NCI-H1930 (cell line): ENCODE measurements at places on chromosomes 13 and 19.

DNA sequence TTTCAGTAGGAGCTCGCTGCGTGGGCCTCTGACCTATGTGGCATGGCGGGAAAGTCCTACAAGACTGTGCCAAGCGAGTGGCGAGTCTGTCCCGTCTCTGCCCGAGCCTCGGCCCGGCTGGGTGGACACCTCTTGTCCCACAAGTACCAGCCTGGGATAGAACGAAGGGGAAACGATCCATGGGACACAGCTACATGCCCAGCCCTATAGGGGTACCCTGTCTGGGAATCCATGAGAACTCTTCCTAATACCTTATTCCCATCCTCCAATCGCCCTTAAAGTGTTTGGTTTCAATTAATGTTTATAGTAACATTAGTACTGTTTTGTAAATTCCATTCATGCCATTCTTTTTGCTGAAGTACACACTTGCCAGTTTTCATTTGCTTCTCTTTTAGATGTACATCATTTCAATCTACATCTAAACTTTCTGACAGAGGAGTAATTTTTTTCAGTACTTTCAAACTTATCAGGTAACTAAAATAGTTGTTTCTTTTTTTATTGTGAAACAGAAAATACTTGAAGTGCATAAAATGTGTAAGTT lies 667 bp upstream of the ZNF790 start:
- no peak for DNase-seq

- no peak for DNase-seq
Observed at GRCh38 chr13:93304134-93304533, 77.5 kb downstream of the GPC6 start.

DNA sequence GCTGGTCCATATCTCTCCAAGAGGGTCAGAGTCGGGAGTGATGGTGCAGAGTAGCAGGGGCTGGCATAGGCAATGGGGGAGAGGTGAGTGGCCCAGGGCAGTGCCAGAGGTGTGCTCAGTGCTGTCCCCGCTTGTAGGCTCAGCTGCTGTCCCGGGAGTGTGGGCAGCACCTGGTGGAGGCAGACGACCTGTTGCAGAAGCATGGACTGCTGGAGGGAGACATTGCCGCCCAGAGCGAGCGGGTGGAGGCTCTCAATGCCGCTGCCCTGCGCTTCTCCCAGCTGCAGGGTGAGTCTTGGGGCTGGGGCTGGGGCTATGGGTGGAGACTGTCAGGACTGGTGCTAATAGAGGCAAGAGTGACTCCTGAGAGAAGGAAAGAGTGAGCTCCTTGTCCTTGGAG lies 39.3 kb downstream of the SPTBN4 start:
- DNase-seq, result no peak

DNA sequence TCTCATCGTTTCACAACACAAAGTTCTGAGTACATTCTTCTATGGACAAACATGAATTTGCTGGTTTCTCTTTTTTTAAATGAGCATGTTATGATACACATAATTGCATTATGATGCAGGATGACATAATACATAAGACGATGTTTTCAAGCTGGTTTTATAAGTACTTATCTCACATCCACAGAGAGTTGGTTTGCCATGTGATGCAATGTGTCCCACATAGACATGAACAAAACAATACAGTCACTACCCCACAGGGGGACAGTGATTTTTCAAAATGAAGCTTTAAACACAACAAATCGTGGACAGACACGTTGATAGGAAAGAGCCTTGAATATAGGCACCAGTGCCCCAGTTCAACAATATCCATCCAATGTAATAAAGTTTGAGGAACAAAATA lies 447.1 kb downstream of the KLF12 start:
- no peak for DNase-seq

DNA sequence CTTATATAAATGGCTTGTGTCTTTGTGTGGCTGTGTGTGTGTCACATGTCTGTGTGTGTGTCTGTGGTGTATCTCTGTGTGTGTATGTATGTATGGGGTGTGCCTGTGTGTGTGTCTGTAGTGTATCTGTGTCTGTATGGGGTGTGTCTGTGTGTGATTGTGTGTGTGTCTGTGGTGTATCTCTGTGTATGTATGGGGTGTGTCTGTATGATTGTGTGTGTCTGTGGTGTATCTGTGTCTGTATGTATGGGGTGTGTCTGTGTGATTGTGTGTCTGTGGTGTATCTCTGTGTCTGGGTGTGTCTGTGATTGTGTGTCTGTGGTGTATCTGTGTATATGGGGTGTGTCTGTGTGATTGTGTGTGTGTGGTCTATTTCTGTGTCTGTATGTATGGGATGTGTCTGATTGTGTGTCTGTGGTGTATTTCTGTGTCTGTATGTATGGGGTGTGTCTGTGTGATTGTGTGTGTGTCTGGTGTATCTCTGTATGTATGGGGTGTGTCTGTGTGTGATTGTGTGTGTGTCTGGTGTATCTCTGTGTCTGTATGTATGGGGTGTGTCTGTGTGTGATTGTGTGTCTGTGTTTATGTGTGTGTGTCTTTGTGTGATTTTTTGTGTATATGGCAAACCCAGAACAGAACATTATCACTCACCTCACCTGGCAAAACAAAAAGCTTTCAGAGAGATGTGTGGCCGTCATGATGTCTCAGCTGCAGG lies 56.1 kb upstream of the MCF2L start:
- DNase-seq, result no peak

DNA sequence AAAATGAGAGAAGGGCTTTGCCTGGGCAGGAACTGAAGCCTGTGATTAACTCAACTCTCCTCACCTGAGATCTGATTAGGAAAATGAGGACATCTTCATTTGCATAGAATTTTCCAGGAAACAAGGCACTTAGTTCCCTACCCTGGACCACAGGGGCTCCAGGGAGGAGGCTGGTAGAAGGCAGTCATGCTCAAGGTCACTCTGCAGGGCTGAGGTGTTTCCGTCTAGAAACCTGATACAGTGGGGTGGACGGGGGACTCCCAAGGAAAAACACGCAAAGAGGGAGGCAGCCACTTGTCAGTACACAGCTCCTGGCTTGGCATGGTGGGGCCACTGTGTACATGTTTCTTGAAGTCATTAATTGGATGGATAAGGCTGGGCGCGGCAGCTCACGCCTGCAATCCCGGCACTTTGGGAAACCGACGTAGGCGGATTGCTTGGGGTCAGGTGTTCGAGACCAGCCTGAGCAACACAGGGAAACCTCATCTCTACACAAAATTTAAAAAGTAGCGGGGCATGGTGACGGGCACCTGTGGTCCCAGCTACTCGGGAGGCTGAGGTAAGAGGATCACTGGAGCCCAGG lies 6.0 kb downstream of the KLK14 start:
- DNase-seq, result no peak

- no peak for DNase-seq
Observed at GRCh38 chr13:48500652-48501197, 32.2 kb downstream of the RCBTB2 start.

DNA sequence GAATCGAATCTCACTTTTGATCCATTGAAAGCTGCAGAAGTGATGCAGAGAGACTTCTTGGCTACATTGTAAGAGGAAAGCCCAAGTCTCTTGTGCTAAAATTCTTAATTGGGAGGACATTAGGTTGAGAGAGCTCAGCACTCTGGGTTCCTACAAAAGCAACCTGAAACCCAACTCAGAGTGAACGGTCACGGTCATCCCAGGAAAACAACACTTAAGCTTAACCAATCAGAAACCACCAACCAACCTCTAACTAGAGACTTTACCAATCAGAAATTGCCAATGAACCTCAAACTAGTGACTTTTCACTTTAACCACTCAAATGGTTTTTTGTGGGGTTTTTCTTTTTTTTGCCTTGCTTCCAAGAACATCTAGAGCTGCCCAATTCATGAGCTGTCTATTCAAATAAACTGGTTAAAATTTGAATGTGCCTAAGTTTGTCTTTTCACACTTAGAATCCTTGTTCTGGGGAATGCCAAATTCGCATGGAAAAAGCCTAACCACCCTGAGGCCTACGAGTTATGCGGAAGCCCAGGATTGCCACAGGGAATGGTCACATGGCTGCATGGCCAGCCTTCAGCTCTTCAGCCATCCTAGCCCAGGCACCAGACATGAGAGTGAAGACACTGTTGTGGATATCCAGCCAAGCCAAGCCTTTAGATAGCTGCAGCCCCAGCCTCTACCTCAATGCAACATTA lies 17.8 kb upstream of the CLN5 start:
- DNase-seq, result no peak

DNA sequence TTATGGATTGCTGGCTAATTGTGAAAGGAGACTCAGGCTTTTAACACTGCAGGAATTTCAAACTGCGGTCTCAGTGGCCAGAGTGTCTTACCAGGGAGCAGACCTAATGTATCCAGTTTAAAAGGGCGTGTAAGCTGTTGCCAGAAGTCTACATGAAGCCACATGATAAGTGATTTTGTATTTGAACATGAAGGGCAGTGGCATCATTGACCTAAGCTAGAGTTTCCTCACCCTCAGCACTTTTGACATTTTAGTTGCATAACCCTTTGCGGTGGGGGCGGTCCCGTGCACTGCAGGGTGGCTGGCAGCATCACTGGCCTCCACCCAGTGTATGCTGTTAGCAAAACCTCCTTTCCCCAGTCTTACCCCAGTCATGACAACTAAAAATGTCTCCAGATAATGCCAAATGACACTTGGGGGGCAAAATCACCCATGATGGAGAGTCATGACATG lies 23.7 kb upstream of the GPR18 start:
- DNase-seq, result no peak

GRCh38 chr13:68304286-68304893 lies 1074.3 kb upstream of the PCDH9 start:
- DNase-seq, result no peak

GRCh38 chr19:45492627-45493470 lies 4.0 kb downstream of the RTN2 start:
- DNase-seq, result no peak

GRCh38 chr19:50803633-50804419 lies 13.6 kb downstream of the ACP4 start:
- peak; percentile 46 for DNase-seq

- no peak for DNase-seq
Observed at GRCh38 chr13:110854866-110855265, 60.0 kb downstream of the ANKRD10 start.

DNA sequence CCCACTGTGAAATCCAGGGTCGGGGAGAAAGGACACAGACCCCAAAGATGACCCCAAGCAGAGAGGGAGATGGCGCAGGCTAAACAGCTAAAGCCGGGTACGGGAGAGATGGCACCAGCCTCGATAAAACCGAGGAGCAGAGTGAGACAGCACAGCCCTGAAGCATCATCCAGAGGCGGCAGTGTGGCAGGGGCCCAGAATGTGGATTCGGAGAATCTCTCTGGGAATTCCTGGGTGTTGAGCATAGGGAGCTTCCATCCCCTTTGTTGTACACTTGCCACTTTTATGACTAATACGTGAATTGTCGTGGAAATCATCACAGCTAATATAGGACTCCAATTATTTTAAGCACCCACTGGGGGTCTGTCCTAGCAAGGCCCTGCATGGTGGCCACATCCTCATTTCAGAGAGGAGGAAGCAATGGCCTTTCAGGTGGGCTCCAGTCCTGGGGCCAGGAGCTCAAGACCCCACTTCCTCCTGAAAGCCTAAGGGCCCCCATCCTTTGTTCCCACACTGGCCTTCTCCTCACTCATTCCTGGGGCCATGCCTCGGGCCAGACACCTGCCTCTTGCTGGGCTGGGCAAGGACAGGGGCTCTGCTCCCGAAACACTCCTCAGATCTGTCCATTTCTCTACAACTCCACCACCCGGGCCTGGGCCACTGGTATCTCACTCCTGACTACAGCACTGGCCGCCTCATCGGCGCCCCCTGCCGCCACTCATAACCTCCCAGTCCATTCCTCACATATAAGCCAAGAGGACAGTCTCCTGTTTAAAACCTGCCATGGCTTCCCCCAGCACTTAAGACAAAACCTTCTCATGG lies 29.3 kb upstream of the ATP1A3 start:
- DNase-seq, result no peak

GRCh38 chr19:54439174-54439851 lies 9.7 kb upstream of the LENG8 start:
- no peak for DNase-seq

- DNase-seq, result peak; percentile 54
Observed at GRCh38 chr13:113951246-113951999, 22.5 kb downstream of the C13orf46 start.

- DNase-seq, result no peak
Observed at GRCh38 chr19:16801600-16802013, 27.6 kb upstream of the SIN3B start.

GRCh38 chr13:39451301-39451700 lies 151.7 kb downstream of the LHFPL6 start:
- DNase-seq, result no peak

- no peak for DNase-seq
Observed at GRCh38 chr13:67186995-67187569, 43.1 kb downstream of the PCDH9 start.

- no peak for DNase-seq
Observed at GRCh38 chr19:56404705-56405056, 549 bp downstream of the ZNF583 start.

- DNase-seq, result peak; percentile 46
Observed at GRCh38 chr13:101283782-101284181, 132.5 kb downstream of the NALCN start.

DNA sequence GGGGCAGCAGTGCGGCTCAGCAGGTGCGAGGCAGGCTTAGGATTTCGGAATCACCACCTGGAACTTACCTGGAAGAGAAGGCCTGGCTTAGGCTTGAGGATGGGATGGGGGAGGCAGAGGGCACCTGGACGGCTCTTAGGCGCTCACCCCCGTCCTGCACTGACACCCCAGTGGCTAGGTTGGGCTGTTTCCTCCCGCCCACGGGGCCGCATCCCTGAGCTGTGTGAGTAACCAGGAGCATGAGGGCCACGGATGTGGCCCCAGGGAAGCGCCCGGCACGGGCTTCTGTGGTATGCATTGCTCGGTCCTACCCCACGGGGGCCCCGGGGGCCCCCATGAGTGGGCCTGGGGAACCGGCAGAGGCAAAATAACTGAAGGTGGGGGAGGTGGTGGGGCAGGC lies 2.4 kb upstream of the NKPD1 start:
- DNase-seq, result no peak

- DNase-seq, result no peak
Observed at GRCh38 chr19:46392252-46392801, 21.0 kb downstream of the CCDC8 start.

DNA sequence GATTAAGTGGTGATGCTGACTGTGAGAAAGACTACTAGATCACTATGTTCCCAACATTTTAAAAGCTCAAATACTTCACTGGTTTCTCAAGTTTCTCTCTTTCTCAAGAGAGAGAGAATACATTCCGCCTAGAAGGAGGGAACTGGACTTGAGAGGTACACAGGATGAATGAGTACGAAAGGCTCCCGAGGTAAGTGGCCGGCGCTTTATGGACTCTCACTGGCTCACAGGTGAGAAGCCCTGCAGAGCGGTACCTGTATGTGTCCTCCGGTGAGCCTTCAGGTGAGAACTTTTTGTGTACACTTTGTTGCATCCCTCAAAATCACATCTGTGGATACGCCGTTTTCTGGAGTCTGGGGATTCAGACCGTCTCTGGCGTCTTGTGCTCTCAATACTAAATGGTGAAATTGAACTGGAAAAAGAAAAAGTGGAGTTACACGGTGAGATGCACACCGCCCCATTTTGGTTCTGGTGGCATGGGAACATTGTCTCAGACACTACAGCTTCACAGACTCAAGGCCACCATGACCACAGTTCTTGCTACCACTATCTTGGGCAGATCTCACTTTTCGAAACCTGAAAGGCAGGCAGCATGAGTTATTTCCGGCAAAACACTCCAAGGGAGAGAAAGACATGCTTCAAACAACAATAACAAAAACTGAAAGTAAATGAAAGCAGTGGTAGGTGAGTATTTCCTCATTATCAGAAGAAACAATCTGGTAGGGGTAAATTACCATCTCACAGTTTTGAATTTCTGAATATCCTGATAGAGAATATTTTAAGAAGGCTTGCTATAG lies 418.9 kb downstream of the KLF12 start:
- no peak for DNase-seq

- DNase-seq, result no peak
Observed at GRCh38 chr13:41988244-41988643, 27.3 kb upstream of the VWA8 start.
